ENCODE measurements at places on chromosomes 2 and 18.
A peak's percentile ranks its signal among the peaks of the same experiment; 100 is the strongest.

GRCh38 chr2:70029814-70030409, 57.4 kb upstream of the PCBP1 start:
- DNase-seq = no peak

GRCh38 chr2:70005752-70006446, 44.5 kb upstream of the ASPRV1 start:
- DNase-seq = no peak

GRCh38 chr18:39635966-39636365, 2070.4 kb upstream of the CELF4 start:
- no peak for DNase-seq

- no peak for DNase-seq
Observed at GRCh38 chr2:101946372-101947039, 45.3 kb upstream of the IL1R2 start.

DNA sequence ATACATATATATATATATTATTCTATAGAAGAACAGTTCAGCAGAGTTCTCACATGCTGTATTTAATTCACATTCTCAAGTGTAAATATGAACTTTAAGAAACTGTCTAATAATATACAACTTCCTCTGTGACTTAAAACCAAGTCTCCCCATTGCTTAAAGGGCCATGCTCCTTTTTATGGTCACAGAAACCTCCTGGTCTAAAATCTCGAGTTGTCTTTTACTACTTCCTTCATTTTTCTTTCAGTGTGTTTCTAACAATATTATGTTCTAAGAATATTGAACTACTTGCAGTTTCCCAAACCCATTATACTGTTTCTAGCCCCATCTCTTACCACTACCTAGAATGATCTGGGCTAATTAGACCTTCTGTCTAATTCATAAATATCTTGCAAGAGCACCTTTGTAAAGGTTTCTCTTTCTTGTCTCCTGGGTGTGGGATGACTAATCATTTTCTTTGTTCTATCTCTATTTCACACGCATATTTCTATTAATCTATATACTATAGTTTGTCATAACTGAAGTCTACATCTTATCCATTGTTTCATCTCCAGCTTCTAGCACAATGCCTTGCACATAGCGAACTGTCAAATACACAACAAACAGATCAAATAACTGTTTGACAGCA, 48.8 kb downstream of the ERBB4 start:
- DNase-seq = no peak

DNA sequence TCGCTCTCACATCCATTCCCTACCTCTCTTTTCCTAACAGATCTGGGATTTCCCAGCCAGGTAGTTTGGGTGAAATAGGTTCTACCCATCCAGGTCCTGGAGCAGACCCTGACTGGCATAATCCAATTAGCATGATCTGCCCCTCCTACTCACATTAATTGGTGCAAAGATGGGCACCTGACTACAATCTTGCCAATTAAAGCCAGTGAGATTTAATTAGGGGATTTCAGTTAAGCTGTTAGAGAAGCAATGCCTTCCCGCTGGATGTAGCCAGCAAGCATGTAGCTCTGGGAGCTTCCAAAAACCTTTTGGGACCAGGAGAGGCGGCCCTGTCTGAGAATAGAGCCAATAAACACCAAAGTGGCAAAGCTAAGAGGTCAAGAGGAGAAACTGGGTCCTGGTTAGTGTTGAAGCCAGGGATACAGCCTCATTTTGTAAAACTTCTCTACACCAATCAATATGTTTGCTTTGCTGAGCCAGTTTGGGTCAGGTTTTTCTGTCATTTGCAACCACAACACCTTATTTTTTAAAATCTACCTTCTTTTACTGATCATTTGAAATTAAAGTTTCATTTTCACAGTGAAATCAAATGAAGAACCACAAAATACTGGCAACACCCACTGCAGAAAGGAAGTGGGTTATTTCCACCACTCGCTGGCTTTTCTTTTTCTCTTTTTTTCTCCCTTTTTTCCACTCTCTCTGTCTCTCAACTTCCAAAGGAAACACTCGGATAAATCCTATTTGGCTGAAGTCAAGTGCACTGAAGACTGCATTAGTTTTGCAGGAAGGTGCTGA, 3.2 kb upstream of the TTC39C start:
- no peak for DNase-seq

GRCh38 chr2:80547344-80547743, 242.8 kb upstream of the LRRTM1 start:
- DNase-seq = no peak

GRCh38 chr2:288758-289361, 969 bp upstream of the ALKAL2 start:
- no peak for DNase-seq

DNA sequence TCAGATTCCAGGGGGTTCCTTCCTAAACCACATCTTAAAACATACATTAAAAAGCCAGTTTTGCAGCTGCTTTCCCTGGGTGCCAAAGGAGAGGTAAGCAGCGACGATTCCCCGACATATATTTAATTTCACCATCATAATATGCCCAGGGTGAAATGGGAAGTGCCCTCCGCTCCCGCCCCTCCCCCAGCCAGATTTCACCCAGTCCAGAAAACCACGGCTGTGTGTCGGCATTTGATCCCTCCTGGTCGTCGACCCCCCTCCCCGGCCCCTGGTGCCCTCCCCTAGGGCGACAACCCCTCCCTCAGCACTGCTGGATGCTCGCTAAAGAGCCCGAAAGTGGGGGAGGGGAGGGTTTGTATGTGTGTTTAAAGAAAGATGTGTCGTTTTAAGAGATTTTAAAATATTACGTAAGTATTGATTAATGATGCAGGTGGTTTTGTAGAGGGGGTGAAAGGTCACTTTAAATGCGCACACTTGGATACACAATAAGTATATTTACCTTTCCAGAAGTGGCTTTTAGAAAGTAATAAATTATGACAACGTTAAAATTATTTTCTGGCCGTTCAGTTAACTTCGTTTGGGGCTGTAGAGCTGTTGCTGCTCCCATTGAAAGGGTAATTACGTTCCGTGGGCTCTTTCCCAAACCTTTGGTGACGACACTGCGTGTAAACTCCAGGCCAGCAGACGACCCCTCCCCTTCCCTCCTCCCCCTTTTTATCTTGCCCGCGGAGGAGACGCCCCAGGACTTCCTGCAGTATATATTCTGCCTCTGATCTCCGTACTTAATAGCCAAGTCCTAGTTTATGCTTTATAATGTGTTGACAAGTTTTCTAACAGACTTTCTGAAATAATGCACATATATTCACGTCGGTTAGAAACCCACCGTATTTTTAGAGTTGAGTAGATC, 3.4 kb upstream of the BCL11A start:
- DNase-seq = no peak

DNA sequence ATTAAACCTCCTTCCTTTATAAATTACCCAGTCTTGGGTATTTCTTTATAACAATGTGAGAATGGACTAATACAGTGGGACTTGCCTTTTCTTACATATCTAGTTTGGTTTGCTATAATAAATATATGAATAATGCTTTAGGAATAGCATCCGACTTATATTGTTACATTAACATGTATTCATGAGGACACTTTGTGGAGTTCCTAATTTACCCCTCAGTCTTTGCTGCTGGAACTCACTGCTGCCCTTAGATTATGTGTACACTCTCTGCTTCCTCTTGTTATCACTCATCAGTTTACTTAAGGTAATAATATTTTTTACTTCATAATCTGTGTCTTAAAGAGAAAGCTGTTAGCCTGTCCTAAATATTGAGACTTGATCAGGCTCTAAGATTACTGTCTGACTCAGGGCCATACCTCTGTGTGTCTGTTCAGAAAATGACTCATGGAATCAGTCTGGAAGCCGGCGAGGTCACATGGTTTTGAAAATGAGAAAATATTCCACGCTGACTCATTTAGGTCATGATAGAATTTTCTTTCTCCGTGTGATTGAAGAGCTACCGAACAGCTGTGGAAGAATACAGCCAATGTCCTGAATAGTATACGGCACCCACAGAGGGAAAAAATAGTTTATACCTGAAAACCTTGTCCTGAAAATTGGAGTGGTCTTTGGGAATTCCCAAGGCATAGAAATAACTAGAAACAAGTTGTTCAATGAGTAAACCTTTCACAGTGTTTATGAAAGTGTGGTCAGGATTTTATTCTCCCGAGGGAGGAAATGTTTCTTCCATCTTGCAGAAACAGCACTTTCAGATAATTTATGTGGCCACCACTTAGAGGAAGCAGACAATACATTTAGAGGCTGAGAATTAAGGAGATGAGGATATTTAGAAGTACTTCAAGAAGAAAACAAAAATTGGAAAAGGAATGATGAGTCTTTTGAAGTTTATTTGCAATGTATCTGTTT, 156.4 kb downstream of the DSEL start:
- DNase-seq = peak; percentile 13

GRCh38 chr18:28684746-28685355, 507.9 kb upstream of the CDH2 start:
- no peak for DNase-seq

DNA sequence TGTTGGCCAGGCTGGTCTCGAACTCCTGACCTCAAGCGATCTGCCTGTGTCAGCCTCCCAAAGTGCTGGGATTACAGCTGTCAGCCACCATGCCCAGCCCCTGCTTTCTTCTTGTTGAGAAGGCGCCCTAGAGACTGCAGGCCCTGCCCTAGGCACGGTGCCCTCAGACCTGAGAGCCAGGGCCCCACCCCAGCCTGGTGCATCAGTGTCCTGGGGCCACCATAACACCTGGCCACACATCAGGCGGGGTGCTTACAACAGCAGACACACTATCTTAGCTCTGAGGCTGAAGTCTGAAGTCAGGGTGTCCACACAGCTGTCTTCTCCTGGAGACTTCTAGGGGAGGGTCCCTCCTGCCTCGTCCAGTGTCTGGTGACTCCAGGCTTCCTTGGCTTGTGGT, 120.6 kb downstream of the NDUFA10 start:
- DNase-seq = no peak

DNA sequence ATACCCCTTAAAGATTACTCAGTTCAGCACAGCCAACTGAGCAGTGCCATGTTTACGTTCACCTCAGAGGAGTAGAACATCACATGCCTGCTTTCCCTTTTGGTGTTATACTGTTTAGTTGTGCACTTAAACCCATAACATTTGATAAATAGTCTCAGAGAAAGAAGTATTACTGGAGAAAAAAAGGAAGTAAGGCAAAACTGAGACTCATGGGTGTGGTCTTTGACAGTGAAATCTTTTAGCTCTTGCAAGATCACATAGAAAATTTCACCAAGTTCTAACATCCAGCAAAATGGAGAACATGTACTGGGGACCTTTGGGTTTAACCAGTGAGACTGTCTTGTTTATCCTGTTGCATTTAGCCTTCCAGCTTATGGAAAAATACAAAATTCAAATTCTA, 5.6 kb downstream of the TANK start:
- no peak for DNase-seq

- no peak for DNase-seq
Observed at GRCh38 chr2:150404147-150404546, 83.3 kb downstream of the RND3 start.

GRCh38 chr2:75513616-75514170, 47.0 kb downstream of the EVA1A start:
- no peak for DNase-seq
